Activated CD8-positive, alpha-beta memory T cell treated with anti-CD3 and anti-CD28 coated beads, Interleukin-2, amount 10 ng/mL, durations not matched to agents 7 days and 5 days (primary cell): ENCODE measurements at places on chromosomes 5 and 9.
A peak's percentile ranks its signal among the peaks of the same experiment; 100 is the strongest.

- peak; percentile 35 for DNase-seq
Observed at GRCh38 chr9:113805486-113806132, 70.5 kb upstream of the ZNF618 start.

DNA sequence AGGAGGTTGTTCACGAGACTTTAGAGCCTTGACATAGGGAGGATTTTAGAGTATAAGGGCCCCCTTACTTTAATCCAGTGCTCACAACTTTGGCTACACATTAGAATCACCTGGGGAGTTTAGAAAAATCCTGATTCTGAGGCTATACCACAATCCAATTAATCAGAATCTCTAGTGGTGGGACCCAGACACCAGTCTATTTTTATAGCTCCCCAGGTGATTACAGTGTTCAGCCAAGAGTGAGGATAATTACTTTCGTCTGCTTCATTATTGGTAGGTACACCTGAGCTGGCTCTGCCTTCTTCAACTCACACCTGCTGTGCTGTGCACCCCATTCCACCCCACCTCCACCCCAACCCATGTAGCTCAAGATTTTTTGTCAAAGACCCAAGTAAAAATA is 141.3 kb upstream of the EPB41L4A start:
- no peak for DNase-seq

GRCh38 chr5:61667525-61668218 is 335.6 kb downstream of the ZSWIM6 start:
- DNase-seq: no peak

GRCh38 chr5:139426203-139426885 is 13.0 kb downstream of the DNAJC18 start:
- no peak for DNase-seq

GRCh38 chr9:13179257-13179656 is 100.2 kb downstream of the MPDZ start:
- DNase-seq: no peak

- peak; percentile 80 for DNase-seq
Observed at GRCh38 chr9:7216004-7216841, 458.4 kb downstream of the KDM4C start.

- DNase-seq: no peak
Observed at GRCh38 chr5:16889972-16890519, 46.0 kb downstream of the MYO10 start.

GRCh38 chr5:19270153-19270552 is 717.8 kb downstream of the CDH18 start:
- DNase-seq: no peak

DNA sequence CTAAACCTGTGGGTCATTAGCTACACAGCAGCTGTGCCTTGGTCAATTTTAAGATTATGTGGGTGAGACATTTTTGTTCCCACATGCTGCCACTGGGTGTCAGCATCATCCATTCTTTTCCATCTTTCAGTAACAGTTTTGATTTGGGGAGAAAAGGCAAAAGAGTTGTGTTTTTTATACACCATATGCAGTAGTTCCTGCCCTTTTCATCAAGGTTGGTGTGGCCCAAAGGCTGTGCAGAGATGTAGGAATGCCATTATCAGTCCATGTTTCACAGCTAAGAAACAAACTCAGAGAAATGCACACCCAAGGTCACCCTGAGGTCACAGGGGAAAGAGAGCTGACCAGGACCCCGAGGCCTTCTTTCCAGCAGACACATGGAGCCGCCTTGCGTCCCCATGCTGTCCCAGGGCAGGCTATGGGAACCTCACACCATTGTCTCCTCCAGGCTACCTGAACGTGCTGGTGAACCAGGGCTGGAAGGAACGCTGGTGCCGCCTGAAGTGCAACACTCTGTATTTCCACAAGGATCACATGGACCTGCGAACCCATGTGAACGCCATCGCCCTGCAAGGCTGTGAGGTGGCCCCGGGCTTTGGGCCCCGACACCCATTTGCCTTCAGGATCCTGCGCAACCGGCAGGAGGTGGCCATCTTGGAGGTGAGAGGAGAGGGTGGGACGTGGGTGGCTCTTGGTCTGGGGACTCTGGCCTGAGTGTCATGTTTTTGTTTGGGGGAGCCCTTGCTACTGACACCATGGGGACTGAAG is 27.8 kb upstream of the GRPEL2 start:
- DNase-seq: no peak

DNA sequence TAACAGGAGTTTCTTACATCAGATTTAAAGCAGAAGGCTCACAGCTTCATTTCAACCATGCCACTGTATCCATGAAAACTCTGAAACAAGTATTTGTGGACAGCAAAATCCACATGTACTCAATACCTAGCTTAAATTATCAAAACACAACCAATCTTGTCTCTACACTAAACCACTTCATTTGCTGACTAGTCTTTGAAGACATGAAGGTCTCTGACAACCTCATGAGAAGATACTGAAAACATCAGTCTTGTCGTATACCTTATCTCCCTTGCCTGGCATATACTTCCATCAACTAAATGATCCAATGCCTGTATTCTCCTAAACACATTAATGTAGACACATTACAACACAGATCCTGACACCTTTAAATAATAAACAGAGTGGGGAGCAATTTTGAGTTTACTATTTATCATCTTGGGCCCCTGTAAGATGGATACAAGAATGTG is 2.9 kb downstream of the RPS23 start:
- DNase-seq: no peak

DNA sequence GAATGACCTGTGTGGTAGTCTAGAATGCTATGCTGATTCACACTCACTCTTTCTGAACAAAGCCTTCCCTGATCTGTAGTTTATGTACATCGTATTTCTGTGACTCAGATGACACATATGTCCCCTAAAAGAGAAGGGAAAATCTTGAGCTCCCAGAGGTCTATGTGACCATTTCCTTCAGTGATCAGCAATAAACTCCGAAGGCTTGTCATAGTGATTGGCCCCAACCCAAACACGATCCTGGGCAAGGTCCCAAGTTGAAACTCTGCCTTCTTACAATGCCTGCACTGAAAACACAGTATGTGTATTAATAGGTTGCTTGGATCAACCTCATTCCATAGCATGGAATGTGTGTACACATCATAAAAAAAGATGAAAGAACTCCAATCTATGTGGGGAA is 685.8 kb downstream of the MAT2B start:
- no peak for DNase-seq

DNA sequence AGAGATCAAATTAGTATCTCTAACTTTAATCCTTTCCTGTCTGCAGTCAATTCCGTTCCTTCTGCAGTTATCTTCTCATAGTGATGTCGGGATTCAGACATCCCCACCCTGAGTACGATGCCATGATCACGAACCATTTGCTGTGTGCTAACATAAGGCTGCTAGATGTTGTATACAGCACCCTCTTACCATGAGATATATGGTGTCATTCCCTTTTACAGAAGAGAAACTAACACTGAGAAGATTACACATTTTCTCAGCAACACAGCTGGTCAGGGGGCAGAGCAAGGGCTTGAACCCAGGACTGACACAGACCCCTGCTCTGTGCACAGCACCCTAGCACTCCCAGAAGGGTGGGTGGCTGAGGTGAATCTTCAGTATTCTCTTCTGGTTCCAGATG is 46.9 kb upstream of the HSD17B4 start:
- no peak for DNase-seq

DNA sequence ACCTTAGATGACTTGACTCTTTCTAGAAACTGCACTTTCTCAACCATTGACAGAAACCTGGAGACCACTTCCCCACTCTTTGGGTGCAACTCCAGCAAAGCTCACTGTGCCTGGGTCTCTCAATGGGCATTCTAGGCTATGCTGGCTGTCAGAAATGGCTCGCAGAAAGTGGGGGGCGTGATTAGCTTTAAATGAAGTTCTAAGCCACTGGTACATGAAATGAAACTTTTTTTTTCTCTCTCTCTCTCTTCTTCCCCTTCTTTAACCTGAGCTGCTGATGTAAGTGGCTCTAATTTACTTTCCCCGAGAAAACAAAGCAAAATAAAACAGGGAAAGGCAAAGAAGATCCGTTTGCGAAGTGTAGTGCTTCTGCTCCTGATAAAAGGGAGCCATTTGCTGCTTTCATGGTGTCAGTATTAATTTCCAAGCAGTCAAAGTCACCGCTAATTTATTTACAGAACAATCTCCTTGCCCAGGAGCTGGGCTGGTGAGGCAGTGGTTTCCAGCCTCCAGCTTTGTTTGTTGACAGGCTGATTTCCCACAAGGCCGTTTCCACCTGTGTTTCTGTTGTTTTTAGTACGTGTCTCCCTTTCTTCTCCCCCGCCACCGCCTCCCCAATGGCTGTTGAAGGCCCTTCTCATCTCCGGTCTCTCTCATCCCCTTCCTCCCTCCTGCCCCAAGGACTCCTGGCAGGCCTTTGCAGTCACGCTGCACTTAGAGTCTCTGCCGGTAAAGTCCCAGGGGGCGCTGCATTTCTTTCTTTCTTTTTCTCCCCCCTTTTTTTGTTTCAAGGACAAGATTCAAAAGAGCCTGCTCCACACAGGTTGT is 422.9 kb downstream of the EBF1 start:
- no peak for DNase-seq

DNA sequence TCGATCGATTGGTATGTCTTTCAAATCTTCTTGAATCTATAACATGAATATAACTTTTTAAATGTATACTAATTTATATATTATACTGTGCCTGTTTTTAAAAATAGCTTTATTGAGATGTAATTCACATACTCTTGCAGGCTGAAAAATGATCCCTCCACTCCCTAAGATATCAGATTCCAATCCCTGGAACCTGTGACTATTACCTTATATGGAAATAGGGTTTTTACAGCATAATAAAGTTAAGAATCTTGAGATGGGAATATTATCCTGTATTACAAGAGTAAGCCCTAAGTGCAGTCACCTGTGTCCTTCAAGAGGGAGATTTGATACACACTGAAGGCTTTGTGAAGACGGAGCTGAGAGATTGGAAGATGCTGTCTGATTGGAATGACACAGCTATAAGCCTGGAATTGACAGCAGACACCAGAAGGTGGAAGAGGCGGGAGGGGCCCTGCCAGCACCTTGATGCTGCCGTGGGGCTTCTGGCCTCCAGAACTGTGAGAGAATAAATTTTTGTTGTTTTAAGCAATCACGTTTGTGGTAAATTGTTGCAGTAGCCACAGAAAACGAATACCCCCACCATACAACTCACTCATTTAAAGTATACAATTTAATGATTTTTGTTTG is 161.3 kb downstream of the RMI1 start:
- DNase-seq: no peak

DNA sequence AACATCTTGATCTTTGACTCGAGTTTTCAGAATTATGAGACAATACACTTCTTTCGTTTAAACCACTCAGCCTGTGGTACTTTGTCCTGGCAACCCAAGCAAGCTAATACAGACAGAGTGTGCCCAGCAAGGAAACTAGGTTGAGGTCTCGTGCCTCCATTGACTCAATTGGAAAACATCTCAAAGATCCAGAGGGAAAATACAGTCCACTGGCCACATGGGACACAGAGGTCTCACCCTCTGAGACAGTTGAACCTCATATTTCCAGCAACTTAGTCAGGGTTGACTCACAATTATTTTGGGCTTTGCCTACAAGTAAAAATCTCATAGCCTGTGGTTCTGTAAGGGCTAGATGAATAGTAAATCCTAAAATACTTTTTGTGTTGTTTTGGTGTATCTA is 631.5 kb downstream of the MTRR start:
- no peak for DNase-seq

DNA sequence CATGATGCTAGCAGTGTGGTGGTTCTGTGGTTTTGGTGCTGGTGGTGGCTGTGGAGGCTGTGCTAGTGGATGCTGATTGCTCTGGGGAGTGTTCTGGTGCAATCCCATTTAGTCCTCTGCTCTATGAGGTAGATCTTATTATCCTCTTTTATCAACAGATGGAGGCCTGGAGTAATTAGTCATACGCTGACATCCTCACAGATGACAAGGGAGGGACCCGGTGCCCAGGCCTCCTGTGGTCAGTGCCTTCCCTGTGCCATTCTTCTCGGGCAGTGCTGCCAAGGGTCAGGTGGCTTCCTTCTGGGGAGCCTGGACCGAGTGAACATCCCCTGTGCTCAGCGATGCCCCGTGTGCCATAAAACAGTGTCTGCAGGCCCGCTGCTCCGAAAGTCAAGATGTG is 74.5 kb downstream of the COL5A1 start:
- DNase-seq: no peak

GRCh38 chr9:136187683-136188586 is 17.0 kb downstream of the LHX3 start:
- no peak for DNase-seq

DNA sequence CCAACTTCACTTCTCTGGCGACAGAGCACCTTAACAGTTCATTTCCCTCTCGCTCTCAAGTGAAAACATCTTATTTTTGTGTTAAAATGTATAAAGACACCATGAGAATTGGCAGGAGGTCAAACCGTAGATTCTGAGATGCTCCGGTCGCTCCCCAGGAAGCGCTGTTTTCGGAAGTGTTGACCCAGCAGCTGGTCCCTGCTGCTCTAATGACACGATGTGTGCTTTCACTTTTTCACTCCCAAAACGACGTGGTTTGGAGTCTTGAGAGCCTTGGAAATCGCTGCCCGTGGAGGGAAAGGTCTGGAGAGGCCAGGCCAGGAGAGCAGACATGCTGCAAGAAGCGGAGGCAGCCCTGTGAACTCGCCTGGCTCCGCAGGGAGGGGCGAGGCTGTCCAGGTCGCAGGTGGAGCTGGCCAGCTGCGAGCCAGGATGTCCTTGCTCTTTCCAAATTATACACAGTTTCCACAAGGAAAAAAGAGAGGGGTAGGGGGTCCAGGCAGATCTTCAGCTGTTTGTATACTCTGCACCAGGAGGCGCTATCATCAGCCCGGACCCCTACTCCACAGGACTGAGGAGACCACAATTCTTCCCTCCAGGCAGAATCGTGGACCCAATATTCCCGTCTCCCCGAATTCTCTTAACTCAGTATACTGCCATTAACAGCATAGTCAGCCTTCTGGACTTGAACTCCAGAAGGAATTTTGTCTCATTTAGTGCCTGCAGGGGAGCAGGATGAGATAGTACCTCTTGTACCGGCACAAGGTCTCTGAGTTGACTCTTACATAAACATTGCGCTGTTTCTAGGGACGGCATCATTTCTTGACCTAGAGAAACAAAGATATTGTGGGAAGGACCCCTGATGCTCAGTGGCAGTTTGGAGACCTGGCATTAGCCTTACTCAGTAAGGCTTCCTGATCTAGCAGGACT is 248.6 kb upstream of the ANKRD55 start:
- DNase-seq: no peak
